Ureter (tissue), 1 donor: ENCODE measurements at places on chromosomes 12 and 14. TPM values are rescaled to one million over a fixed set of nuclear protein-coding genes. Genes with fewer than 3 reads are reported as not detected.

Gene C14orf39
- not detected for total RNA-seq

Gene B4GALNT1
- 3.3 TPM for total RNA-seq

- DNase-seq: no peak
Observed at GRCh38 chr12:108589028-108589839, 8.7 kb downstream of the TMEM119 start.

GRCh38 chr12:49529414-49529813, 9.4 kb upstream of the KCNH3 start:
- no peak for DNase-seq

GRCh38 chr14:63555572-63555971, 12.4 kb upstream of the PPP2R5E start:
- DNase-seq: no peak

DNA sequence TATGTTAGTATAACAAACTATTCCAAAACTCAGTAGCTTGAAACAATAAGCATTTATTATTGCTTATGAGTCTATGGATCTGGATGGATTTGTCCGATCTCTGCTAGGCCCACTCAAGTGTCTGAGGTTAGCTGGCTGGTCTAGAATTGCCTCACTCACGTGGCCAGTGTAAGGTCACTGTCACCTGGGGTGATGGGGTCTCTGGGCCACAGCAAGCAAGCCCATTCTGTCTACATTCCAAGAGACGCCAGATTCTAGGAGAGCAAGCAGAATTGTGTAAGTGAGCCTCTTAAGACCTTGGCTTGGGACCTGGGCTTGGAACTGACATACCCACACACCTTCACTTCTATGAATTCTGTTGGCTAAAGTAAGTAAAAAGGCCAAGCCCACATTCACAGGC, 80.2 kb downstream of the STON2 start:
- DNase-seq: no peak

- no peak for DNase-seq
Observed at GRCh38 chr14:58697930-58698642, 60.3 kb downstream of the DACT1 start.

Gene GPR65
- 1.3 TPM for total RNA-seq

DNA sequence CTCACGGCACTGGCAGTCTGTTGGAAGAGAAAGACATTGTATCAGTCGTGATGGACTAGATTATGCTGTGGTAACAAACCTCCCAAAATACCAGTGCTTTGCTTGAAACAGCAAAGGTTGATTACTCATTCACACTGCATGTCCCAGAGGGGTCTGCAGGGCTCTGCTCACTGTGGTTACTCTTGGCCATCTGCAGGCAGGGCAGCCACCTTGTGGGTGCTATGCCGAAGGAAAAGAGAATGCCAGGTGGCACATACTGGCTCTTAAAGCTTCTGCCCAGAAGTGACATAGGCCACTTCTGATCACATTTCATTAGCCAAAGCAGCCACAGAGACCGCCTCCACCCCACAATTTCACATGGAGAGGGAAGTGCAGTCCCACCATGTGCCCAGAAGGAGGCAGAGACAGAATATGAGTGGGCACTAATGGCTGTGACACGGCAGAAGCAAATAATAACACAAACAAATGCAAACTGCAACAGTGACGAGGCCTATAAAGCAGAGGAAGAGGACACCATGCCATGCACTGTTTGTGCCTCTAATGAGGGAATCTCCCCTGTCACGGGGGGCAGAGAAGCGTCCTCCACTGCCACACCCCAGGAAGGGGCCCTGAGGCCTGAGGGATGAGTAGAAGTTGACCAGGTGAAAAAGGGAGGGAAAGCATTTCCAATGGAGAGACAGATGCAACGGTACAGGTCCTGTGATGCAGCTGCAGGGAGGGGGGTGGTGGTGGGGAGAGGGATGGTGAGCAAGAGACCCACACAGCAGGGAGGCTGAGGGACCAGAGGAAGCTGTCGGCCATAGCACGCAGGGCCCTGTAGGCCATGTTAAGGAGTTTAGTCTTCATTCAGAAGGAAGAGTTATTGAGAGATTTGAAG, 51.7 kb upstream of the KICS2 start:
- DNase-seq: no peak

Gene MGP
- total RNA-seq: 500 TPM

GRCh38 chr14:63375769-63376168, 57.0 kb upstream of the GPHB5 start:
- no peak for DNase-seq

- no peak for DNase-seq
Observed at GRCh38 chr12:26628234-26628633, 204.8 kb downstream of the ITPR2 start.

DNA sequence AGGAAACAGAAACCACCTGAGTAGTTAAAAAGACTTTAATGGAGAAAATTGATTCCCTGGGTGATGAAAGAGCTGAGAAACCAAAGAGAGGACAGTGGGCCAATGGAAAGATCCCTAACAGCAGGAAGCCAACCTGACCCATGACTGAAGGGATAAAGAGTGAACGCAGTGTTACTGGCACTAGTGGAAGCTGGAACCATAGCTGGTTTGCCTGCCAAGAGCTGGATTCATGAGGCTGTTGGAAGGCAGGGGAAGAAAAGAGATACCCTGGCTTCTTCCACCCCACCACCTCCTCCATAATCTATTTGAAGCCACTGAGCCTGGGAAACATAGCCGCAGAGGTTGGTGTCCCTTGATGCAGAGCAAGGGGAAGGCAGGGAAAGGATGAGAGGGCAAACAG, 125.5 kb upstream of the PRKD1 start:
- no peak for DNase-seq

Gene SALL2
- 12.8 TPM for total RNA-seq

DNA sequence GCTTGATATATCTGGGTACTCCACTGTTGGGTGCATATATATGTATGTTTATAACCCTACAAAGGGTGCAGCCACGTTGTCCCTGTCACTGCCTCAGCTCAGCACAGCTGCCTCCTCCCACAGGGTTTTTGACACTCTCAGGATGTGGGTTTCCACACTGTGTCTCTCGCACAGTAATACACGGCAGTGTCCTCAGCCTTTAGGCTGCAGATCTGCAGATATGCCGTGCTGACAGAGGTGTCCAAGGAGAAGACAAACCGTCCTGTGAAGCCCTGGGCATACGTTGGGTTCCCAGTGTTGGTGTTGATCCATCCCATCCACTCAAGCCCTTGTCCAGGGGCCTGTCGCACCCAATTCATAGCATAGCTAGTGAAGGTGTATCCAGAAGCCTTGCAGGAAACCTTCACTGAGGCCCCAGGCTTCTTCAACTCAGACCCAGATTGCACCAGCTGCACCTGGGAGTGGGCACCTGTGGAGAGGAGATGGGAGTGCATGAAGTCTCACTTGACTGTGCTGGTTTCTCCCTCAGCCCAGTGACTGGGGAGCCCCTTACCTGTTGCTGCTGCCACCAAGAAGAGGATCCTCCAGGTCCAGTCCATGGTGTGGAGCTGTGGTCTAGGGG, 498.7 kb downstream of the TMEM121 start:
- no peak for DNase-seq

GRCh38 chr14:78451319-78451695, 281.1 kb downstream of the NRXN3 start:
- no peak for DNase-seq

Gene IRAK3
- 23.1 TPM for total RNA-seq

DNA sequence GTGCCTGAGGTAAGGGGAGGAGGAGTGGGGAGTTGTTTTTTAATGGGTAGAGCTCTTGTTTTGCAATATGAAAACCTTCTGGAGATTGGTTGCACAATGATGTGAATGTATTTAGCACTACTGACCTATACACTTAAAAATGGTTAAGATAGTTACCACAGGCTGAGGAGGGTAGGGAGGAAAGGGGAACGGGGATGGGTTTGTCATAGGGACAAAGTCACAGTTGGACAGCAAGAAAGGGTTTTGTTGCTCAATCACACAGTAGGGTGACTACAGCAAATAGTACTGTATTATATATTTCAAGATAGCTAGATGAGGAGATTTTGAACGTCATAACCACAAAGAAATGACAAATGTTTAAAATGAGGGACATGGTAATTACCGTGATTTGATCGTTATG, 1562.4 kb downstream of the AACS start:
- DNase-seq: no peak

DNA sequence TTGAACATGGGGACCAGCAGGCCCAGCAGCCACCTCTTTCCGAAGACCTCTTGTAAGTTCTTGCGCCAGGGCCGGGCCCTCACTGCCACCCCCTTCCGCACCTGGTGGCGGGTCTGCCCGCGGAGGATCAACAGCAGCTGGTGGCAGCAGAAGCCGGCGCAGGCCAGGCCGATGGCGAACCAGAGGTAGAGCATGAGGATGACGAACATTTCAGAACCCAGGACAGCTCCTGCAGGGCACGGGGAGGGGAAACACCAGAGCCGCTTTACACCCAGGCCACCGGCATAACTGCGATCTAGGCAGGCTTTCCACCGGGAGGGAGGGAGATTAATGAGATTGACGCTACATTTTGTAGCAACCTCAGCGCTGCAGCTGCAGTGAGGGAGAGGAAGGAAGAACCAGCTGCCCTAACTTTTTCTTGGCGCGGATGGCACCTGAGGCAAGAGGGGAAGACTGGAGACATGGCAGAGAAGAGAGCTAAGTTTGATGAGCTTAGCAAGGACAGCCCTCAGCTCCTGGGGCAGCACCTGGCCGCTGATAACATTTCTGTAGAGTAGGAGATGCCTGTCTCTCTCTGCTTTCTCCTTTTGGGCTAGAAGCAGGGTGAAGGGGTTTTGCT, 7.8 kb downstream of the ZDHHC22 start:
- DNase-seq: no peak

DNA sequence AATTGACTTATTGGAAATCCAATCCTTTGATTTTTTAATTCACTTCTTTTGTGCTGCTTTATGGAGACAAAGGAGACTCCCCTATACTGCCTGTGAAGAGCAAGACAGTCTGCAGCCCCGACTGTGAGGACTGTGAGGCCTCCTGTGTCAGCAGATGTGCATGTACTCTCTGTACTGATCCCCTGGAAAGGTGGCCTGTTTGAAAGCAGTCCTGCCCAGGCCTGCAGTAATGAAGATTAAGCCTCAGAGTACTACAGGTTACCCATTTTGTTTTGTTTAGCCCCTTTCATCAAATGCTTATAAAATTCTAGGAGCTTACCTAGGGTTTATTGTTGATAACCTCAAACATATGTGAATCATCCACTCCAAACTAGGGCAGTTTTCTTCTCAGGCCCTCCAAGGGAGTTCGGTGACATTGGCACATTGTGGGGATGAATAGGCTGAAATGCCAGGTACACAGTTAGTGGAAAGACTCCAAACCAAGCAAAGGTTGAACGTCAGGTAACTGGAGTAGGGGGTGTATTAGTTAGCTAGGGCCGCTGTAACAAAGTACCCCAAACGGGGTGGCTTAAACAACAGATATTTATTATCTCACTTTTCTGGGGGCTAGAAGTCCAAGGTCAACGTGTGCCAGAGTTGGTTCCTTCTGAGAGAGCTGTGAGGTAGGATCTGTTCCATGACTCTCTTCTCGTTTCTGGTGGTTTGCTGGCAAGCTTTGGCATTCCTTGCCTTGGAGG, 208.7 kb upstream of the BCL2L14 start:
- no peak for DNase-seq

Gene SCNN1A
- total RNA-seq: 63.8 TPM

DNA sequence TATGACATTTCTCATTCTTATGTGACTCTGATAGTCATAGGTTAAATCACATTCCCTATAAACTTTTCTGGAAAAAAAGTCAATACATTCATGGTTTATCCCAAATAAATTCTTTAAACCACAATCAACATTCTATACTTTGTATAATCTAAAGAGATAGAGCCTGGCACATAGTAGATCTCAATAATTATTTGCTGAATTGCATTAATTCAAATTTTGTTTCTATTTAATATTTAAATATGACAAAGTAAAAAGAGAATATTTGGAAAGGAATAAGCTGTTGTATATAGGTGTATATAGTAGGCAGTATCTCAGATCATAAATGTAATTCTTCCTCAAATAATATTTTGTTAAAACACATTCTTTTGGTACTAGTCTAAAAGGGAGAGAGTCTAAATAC, 102.2 kb upstream of the USP15 start:
- DNase-seq: no peak

- DNase-seq: no peak
Observed at GRCh38 chr12:58773986-58774385, 146.3 kb downstream of the LRIG3 start.

Gene CFAP251
- total RNA-seq: 3.9 TPM

- no peak for DNase-seq
Observed at GRCh38 chr12:78062786-78063185, 232.1 kb downstream of the NAV3 start.

Gene UNG
- total RNA-seq: 25.1 TPM

DNA sequence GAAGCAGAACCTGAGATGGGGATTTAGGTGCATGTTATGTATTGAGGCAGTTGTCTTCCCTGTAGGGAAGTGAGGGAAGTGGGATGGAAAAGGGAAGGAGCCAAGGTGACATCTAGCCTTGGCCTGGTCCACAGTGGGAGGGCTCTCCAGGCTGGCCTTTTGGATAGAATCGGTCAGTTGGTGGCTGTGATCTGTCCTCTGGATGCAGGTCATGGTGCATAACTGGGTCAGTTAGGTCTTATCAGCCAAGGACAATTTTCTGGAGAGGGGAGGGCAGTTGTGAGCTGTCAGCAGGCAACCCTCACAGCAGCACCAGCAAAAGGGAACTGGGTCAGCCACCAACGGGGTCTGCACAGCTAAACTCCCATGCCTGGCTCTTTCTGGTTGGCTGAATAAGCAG, 9.6 kb downstream of the SERPINA12 start:
- no peak for DNase-seq

GRCh38 chr12:22610131-22610530, 14.8 kb upstream of the ETNK1 start:
- DNase-seq: no peak

DNA sequence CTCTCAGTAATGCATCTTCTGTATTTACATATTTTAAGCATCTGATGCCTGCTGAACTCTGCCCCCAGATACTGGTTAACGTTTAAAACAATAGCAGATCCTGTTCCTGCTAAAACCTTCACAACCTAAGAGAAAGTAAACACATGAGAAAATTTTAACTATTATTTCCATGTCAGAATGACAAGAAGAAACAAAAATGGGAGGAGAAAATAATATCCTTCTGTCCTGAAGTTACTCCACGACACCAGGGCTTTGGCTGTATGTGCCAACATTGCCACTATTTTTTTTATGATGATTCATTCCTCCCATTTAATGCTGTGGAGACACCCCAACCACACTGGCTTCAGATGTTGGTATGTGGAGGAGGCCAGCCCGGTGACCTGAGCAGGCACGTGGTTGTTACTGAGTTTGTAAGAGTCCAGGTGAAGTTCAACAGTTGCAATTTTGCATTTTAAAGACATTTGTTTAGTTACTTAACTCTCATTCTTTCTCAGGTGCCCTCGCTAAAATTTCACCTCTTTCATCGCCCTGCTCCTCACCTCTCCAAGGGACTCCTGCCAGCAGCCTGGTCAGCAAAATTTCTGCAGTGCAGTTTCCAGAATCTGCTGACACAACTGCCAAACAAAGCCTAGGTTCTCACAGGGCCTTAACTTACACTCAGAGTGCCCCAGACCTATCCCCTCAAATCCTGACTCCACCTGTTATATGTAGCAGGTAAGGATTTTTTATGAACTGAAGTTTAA, 65.5 kb upstream of the SLCO1C1 start:
- DNase-seq: no peak

DNA sequence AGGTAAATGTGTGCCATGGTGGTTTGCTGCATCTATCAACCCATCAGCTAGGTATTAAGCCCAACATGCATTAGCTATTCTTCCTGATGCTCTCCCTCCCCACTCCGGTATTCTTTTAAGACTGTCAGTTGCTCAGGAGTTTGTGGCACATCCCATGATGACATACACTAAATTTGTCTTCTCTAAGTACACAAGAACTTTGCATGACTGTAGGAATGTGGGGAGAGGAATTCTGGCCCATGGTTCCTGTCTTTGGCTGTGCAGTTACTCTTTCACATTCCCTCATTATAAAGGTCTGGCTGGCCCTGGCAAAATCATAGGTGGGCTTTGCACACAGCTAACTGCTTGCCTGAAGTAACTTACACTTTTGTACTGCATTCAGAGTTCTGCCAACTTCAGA, 30.3 kb downstream of the HMGA2 start:
- DNase-seq: no peak
